Stimulated activated CD4-positive, alpha-beta T cell treated with anti-CD3 and anti-CD28 coated beads, Interleukin-2, amount 100 ng/mL, for 24 hours (primary cell): ENCODE measurements at places on chromosomes 1 and 21.

DNA sequence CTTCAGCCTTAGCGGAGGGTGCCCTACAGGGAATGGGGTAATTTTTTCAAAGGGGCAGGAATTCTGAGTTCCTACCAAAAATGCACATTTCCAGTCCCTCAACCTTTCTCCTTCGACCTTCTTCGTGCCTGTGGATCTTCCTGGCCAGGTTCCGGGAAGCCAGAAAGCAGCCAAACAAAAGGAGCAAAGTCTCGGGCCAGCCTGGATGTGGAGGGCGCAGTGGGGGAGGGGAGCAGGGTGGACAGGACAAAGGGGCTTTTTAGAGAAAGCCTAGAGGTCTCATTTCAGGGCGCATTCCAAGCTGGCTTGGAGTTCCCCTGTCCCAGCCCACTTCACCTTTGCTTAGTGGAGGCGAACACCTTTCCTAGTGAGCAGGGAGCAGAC is 2.9 kb upstream of the INAVA start:
- DNase-seq, result no peak

- no peak for DNase-seq
Measured at GRCh38 chr1:117011334-117011733, 9.8 kb downstream of the CD101 start.

GRCh38 chr1:43757343-43758053 is 50.2 kb downstream of the ST3GAL3 start:
- no peak for DNase-seq

- no peak for DNase-seq
Measured at GRCh38 chr21:31346256-31346821, 2.3 kb upstream of the TIAM1 start.

- DNase-seq, result no peak
Measured at GRCh38 chr21:45021428-45022347, 52.7 kb upstream of the ADARB1 start.

- DNase-seq, result no peak
Measured at GRCh38 chr1:174222166-174222949, 63.0 kb downstream of the RABGAP1L start.

- no peak for DNase-seq
Measured at GRCh38 chr1:48070396-48070750, 73.2 kb upstream of the TRABD2B start.

DNA sequence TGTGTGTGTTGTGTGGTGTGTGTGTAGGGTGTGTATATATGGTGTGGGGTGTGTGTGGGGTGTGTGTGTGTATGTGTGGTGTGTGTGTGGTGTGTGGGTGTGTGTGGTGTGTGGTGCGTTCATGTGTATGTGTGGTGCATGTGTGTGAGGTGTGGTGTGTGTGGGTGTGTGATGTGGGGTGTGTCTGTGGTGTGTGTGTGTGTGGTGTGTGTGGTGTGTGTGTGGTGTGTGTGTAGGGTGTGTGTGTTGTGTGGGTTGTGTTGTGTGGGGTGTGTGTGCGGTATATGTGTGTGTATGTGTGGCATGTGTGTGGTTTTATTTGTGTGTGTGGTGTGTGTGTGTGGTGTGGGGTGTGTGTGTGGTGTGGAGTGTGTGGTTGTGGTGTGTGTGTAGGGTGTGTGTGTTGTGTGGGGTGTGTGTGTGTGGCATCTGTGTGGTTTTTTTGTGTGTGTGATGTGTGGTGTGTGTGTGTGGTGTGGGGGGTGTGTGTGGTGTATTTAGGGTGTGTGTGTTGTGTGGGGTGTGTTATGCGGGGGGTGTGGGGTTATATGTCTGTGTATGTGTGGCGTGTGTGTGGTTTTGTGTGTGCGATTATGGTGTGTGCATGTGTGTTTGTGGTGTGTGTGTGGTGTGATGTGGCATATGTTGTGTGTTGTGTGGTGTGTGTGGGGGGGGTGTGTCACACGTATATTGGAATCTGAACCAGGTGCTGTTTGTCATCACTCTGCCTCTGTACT is 17.1 kb upstream of the ZBTB21 start:
- DNase-seq, result no peak

DNA sequence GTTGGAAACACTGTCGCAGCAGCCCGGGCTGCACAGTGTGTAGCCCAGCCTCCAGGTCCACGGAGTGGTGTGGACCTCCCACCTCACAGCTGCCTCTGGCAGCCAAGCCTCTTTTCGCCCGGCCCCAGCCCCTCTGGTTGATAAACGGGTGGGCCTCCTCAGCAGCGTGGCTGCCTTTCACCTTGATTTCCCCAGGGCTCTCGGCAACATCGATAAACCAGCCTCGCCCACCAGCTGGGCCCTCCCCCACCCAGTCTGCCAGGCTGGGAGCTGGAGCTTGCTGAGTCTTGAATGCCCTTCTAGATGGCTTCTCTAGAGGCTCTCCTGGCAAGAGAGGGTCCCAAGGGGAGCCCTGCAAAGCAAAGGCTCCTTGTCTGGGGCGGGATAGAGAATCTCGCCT is 31.0 kb upstream of the LHX4 start:
- no peak for DNase-seq

GRCh38 chr1:183168308-183168707 is 17.8 kb upstream of the LAMC2 start:
- DNase-seq, result no peak

- no peak for DNase-seq
Measured at GRCh38 chr1:83734420-83734819, 264.5 kb downstream of the TTLL7 start.

GRCh38 chr1:99328171-99328570 is 63.9 kb downstream of the PLPPR4 start:
- no peak for DNase-seq

- no peak for DNase-seq
Measured at GRCh38 chr1:219120624-219121544, 52.8 kb upstream of the LYPLAL1 start.

- no peak for DNase-seq
Measured at GRCh38 chr1:63756839-63757238, 17.0 kb upstream of the ROR1 start.

DNA sequence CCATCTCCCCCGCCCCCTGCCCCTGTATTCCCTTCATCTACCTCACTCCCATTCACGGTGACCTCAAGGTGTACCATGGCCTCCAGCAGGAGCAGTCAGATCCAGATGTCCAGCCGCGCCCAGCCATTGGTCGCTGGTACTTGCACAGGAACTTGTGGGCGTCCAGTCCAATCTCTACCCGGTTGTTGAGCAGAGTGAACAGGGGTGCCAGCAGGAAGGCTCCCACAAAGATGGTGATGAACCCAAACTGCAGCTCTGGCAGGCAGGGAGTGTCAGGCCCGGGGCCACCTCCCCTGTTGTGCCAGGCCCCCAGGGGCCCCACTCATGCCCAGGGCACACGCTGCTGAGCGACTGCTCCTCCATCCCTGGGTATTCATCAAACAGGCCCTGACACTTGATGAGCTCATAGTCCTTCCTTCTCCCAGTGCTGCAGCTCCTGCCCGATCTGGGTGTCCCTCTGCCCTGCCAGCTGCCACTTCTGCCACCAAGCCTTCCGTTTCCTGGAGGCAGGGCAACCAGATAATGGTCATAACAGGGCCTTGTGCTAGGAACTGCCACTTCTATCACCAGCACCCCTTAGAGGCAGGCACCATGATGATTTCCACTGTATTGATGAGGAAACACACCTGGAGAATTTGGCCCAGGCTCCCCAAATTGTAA is 5.7 kb upstream of the ARHGEF19 start:
- no peak for DNase-seq

DNA sequence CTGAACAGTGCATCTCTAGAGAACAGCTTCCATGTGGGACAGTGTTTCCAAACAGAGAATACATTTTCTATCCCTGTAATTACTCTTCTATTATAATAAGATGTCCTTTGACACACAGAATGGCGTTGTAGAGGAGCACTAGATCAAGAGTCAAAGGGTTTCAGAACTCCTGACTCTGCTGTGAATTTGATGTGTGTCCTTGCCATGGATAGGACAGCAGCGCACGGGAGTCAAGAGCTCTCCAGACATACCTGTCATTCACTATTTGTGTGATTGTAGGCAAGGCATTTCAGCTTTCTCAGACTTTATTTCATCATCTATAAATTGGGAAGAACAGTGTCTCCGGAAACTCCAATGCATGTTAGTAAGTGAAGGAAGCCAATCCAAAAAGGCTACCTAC is 176.4 kb downstream of the RGS7 start:
- DNase-seq, result no peak

DNA sequence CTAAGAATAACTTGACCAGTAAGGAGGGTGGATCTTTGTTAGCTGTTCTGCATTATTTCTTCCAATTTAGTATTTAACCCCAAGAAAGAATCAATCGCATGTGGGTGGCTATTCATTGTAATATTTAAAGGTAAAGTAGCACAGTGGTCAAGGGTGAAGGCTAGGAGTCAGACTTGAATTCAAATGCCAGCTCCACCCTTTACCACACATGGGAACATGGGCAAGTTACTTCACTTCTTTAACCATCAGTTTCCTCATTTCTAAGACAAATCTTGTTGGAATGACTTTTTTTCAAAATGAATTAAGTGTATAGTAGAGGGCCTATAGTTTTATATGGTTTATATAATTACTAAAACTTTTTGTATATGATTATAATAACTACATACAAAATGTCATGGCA is 71.3 kb upstream of the S1PR1 start:
- DNase-seq, result no peak

GRCh38 chr1:68916221-68916902 is 419.5 kb upstream of the DEPDC1 start:
- DNase-seq, result no peak

DNA sequence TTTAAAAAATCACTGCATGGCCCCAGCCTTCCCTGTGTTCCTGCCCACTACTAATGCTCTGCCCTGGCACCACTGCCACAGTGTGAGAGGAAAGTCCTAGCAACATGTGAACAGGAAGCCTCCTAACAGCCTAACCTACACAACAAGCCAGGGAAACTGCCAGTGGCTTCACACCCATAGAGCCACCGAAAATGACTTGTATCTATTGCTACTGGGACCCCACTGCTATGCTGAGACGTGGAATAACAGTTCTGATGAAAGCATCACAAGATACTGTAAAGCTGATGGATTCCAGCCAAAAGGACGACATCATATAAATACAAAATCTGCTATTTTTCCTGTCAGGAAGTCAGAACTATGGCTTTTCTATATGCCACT is 74.9 kb downstream of the JAK1 start:
- DNase-seq, result peak; percentile 6

DNA sequence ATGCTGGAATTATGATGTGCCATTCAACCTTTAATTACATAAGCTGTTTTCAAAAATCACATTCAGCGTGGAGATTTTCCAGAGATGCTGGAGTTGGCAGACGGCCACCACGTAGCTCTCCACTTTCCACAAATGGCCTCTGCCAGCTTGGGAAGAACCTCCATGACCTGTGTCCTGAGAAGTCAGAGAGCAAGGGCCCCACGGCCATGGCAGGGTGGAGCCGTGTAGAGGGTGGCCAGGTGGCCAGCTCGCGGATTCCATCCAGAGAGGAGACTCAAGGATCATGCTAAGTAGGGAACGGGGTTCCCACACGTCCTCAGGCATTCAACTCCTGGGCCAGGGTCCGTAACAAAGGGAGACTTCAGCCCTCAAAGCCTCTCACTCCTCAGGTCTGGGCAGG is 1.3 kb upstream of the GALE start:
- no peak for DNase-seq

DNA sequence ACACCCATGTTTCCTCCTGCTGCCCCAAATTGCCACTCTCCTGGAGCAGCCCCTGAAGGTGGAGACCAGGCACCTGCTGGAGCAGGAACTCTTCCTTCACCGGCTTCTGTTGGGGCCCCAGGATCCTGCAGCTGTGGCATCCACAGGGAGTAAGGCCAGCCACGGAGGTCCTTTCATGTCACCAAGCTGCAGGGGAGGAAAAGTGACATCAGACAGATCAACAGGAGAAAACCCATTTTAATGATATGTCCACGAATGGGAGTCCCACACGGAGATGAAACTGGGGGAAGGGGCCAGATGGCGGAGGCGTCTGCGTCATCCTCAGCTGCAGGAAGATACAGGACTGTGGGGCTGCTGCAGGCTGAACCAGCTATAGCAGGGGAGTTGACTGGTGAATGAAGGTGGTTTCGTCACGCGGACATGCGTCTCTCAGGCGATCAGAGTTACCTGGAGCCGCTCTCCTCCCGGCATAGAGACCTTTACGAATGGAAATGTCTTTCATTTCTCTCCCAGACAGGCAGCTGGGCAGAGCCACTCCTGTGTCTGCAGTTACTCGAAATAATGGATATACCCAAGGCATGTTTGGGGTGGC is 9.9 kb downstream of the TP73 start:
- DNase-seq, result no peak

DNA sequence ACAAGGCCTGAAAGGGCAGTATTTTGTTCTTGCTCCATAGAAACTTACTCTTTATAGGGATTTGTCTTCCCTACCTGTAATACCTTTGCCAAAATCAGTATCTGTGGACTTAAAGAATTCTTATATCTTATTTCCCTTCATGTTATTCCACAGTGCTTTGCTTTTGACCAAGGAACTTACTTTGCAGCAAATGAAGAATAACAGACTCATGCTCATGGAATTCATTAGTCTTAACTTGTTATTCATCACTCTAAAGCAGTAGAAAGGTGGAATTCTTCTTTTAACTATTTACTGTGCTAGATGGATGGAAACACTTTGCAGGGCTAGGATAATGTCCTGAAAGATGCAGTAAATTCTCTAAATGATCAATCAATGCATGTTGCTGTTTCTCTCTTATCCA is 45.9 kb downstream of the DUSP10 start:
- no peak for DNase-seq

GRCh38 chr1:234721476-234722269 is 111.7 kb upstream of the IRF2BP2 start:
- no peak for DNase-seq

- no peak for DNase-seq
Measured at GRCh38 chr1:43552813-43553212, 22.1 kb downstream of the PTPRF start.

GRCh38 chr1:167792188-167792565 is 70.4 kb downstream of the MPZL1 start:
- no peak for DNase-seq

DNA sequence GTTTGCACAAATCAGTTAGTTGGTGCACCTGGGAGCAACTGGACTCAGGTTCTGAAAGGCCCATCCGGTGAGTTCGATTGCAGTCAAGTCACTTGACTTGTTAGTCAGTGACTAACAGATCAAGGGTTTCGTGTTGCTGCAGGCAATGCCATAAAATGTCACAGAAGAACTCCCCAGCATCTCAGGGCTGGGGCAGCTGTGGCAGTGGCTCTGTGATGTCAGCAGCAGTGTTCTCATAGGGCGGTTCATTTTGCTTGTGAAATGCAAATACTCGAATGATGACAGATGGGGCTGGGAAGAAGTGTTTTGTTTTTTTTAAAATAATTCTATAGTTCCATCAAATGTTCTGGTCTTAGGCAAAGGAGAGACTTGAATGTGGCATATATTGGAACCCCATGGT is 287.8 kb downstream of the LMX1A start:
- DNase-seq, result no peak

DNA sequence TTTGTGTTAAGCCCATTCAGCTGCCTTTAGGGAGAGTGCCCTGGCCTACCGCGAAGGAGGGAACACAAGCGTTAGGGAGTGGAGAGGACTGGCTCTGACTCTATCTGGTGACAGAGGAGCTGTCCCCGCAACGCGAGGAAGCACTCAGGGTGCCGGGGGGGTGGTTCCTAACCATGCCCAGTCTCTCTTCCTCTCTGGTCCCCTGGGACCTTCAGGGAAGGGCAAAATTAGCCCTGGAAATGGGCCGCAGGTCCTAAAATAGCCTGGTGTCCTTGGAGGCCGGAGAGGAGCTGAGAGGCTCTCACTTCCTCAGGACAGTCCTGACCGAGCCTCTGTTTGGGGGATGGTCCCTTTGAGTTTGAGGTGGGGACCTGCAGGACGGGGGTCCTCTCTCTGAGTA is 5.8 kb downstream of the SLC45A1 start:
- no peak for DNase-seq

GRCh38 chr1:231660198-231660597 is 33.6 kb downstream of the DISC1 start:
- DNase-seq, result no peak

GRCh38 chr21:31509194-31510017 is 150.1 kb upstream of the SOD1 start:
- DNase-seq, result peak; percentile 88
